Activated CD8-positive, alpha-beta memory T cell treated with anti-CD3 and anti-CD28 coated beads for 4 hours (primary cell): ENCODE measurements at places on chromosomes 1 and 21.

DNA sequence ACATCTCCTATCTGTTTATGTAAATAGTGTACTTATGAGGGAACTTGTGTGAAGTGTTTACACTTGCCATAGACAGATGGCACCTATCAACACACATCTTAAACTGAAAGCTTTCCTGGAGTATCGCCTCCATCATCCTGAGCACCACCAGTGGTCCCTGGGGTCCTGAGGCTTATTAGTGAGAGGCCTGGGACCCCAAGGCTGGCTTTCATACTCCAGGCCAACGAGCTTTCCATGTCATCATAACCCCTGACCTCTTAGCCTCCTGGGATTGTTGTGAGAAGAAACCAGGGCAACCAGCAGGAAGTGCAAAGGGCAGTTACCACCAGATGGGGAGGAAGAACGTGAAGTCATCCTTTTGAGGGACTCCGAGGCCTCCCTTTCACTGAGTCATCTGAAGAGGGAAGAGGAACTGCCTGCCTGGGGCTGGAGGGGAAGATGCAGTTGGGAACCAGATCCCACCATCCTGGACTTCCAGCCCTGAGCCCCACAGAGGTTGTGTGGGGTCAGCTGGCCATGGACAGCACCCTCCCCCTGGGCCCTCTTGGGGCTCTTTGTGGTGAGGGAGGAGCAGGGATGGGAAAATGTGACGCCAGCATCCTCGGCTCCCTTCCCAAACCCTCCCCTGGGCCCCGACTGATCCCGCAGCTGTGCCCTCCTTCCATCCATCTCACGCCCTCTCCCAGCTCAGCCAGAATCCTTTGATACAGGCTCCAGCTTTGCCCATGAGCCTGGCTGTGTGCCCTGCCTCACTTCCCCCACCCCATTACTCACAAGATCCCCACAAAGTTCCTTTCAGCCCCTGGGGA lies 5.8 kb downstream of the INKA2 start:
- DNase-seq: no peak

- DNase-seq: no peak
These were observed 3.9 kb downstream of the KCNA10 start for GRCh38 chr1:110515041-110515440.

DNA sequence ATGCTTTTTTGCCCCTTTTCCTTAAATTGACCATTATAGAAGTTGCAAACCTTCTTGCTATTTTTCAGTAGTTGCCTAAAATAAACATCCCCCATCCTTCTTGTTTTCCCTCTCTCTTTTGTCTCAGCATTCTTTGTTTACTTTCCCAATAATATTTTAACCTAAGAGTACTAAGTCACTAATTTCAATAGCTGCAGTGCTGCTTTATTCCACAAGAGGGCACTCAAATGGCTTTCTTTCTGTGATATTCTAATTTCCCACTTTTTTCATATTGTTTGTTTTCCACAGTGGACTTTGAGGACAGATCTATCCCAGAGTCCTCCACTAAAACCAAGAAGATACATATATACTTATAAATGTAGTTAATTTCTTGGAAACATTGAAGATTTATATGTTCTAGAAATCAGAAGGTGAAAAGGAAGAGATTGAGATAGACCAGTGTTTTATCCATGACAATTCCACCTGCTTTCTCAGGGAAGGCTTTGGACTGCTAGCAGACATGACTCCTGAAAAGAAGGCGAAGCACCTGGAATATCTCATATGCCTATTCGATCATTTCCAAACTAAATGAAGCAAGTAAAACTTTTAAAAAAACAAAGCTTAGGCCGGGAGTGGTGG lies 104.8 kb upstream of the GRIK1 start:
- no peak for DNase-seq

DNA sequence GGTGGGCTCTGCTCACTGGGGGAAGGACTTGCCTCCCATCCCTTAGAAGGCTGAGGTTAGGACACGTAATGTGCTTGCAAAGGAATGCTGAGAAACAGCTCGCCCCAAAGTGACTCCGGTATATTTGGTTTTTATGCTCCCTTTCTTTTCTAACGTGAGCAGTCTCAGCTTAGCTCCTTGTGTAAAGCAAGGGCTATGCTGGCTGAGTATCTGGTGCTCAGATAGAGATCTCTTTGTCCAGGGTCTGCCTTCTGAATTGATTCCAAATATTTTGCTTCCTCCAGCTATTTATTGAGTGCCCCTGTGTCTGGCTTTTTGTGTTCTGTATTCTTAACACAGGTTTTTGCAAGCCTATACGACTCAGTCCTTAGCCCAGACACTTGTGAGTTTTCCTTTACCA lies 94.5 kb upstream of the ARTN start:
- no peak for DNase-seq

DNA sequence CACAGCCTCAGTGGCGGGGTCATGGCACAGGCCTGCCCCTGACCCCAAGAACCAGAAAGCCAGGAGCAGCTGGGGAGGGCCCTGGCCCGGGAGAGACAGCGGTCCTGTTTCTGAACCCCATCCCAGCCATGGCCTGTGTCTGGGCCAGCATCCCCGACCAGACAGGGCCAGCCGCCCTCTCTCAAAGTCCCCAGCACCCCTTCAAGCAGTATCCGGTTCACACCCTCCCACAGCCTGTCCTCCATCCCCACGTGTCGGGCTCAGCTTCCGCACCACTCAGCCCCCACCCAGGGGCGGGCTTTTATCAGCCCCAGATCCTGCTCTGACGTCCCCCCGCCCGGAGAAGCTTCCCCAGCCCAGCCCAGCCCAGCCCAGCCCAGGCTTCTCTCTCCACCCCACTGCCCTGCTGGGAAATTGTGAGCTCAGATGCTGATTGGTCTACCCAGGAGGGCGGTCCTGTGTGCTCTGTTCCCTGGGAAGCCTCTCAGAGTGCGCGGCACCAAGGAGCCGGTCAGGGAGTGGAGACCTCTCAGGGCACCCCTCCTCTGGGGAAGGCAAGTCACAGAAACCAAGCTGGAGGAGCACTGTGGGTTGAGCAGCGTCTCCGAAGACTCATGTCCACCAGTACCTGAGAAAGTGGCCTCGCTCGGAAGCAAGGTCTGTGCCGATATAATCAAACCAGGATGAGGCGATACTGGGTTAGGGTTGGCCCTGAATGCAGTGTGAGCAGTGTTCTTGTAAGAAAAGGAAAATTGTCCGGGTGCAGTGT lies 4.7 kb upstream of the FAAP20 start:
- peak; percentile 68 for DNase-seq

GRCh38 chr1:40983286-40983685 lies 3.8 kb downstream of the CTPS1 start:
- DNase-seq: no peak

DNA sequence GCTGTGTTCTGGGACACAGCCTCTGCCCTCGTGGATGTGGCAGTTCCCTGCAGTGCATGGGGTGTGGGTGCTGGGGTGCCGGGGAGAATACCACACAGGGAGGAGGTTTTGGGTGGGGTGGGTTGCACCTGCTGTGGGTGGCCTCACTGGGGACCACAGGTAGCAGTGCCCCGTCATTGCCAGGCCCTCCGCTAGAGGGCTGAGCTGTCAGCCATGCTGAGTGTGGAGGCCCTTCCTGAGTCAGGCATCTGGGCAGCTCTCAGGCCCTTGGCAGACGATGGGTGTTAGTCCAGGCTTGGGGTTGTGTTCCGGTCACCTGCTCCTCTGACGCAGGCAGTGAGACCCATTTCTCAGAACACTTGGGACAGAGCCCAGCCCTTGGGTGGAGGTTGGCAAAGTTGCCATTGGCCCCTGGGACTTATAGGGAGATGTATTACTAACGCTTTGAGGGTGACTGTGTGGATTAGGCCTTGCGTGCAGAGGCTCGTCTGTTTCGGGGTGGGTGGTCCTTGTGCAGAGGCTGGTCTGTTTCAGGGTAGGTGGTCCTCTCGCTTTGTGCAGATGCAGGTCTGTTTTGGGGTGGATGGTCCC lies 23.9 kb downstream of the PCNT start:
- no peak for DNase-seq

DNA sequence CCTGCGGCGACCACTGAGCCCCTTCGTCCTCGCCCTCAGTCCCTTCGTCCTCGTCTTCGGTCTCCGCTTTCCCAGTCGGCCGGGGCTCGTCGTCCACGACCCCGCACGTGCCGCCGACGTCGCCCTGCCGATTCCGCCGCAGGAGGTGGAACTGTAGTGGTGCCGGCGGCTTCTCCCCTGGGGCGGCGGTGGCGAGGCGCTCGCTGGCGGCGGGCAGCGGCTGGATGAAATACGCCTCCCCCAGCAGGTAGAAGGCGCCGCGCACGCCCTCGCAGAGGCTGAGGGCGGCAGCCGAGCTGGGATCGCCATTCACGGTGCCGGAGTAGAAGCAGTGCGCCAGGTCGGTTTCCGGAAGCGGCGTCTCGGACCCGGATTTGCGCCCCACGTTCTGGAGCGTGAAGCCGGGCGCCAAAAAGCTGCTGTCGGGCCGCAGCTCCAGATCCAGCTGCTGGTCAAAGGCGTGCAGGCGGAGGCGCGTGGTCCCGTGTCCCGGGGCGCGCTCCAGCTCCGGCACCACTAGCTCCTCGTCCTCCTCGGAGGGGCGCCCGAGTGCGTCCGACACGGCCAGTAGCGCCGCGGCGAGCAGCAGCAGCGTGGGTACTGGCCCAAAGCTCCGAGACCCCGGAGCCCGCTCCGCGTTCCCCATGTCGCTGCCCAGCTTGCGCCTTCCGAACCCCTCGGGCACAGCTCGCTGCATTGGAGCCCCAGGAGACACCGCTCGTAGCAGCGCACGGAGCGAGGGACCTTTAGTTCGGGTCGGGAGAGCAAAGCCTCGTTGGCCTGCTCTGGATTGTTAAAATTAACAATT lies 747 bp downstream of the ADAMTS1 start:
- DNase-seq: no peak

DNA sequence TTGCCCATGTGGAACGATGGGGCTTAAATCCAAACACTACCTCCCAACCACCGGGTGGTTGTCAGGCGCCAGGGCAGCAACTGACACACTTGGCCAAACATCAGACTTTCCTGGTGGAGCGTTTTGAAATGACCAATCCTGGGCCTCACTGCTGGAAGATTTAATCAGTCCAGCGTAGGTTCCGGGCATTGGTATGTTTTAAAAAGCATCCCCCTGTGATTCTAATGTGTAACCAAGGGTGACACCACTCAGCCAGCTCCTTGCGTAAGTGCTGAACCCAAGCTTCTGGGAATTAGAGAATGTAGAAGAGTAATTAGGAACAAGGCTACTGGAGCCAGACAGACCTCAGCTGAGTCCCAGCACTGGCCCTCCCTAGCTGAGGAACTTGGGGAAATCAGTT lies 44.8 kb upstream of the KAZN start:
- no peak for DNase-seq

DNA sequence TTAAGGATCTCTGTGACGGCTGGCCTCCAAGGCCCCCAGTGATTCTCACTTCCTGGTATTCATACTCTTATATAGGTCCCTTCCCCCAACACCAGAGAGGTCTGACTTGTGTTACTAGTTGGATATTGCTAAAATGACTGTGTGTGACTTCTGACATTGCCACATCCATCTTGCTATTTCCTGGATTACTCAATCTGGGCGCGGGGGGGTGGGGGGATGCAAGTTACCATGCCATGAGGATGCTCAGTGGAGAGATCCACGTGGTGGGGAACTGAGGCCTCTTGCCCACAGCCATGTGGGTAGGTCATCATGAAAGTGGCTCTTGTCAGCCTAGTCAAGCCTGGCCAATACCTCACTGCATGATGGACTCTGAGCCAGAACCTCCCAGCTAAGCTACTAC lies 117.0 kb downstream of the UBE2U start:
- no peak for DNase-seq

DNA sequence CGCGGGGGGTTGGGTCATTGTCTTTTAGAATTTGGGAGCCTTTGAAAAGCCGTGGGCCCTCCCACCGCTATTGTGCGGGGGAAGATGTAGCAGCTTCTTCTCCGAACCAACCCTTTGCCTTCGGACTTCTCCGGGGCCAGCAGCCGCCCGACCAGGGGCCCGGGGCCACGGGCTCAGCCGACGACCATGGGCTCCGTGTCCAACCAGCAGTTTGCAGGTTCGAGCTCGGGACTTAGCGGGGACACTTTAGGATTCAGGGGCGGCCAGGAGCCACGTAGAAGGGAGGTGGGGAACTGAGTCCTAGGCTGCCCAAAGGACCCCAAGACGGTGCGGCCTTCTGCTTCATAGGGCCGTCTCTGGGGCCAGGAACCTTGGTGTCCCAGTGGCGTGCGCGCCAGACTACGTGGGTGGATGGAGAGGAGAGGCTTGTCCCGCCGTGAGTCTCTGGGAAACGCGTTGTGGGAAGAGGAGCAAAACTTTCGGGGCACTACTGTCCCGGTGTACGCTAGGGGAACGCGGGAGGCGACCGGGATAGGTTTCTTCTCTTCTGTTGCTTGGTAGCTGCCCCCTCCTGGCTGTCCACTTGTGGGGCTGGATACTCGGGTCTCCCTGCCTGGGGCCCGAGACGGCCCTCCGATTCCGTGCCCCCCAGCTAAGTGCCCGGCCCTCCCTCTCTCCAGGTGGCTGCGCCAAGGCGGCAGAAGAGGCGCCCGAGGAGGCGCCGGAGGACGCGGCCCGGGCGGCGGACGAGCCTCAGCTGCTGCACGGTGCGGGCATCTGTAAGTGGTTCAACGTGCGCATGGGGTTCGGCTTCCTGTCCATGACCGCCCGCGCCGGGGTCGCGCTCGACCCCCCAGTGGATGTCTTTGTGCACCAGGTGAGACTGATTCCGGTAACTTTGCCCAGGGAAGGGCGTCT lies at the start of gene LIN28A:
TSS of gene LIN28A (plus strand) at position 112 of the 918 bp plus-strand sequence. CDS start at position 187, 75 bp downstream.
- DNase-seq: no peak

DNA sequence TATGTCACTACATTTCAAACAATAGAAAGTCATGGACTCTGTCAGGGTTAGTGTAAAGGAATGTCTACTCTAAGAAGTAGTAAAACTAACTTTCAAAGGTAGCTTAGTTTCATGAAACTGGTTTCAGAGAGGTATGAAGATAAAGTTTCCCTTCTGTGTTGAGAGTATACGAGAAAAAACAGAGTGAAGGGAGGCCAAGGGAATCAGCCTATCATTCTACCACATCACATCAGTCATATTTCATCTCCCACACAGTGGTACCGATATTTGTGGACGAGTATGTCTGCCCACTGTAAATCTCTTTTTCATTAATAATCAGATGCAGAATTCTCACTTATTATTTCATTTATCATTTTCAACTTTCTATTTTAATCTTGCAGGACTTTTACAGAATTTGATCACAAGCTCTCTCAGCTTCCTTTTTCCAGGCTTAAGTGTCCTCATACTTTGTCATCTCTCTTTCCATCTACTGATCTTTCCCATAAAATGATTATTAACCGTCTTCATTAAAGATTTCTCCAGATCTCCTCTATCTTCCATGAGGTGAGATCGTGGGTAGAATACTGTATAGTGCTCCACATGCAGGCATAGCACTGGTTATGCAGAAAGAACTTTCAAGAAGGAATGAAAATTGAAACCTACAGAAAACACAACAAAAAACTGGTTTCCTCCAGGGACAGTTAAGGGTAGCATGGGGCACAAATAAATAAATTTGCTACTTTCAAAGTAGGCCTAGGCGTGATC lies 11.5 kb upstream of the IFI16 start:
- no peak for DNase-seq

GRCh38 chr21:38920631-38921398 lies 115.1 kb downstream of the ETS2 start:
- no peak for DNase-seq

DNA sequence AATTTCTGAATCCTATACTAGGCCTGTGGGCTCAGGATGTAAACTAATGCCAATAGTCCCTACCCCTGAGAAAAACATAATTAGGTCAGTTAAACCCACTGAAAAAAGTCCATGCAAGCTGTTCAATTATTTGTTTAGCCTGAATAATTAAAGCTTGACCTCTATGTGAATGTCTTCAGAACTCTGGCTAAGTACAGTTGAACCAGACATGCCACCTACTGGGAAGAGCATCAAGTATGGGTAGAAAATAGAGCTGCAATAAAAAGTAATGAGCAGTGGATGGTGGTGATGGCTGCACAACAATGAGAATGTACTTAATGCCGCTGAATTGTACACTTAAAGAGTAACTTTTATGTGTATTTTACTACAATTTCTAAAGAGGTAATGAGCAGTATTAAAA lies 23.6 kb upstream of the SLC19A2 start:
- DNase-seq: no peak
